ENCODE measurements at places on chromosomes 1 and 21.

DNA sequence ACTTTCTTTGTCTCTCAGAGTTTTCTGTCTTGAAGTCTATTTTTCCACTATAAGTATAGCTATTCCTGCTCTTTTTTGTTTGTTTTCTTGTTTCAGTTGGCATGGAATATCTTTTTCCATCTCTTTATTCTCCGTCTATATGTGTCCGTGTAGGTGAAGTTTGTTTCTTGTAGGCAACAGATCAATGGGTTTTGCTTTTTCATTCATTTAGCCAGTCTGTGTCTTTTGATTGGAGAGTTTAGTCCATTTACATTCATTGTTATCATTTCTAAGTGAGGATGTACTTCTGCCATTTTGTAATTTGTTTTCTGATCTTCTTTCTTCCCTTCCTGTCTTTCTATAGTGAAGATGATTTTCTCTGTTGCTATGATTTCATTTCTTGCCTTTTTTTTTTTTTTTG, 132.5 kb upstream of the GPR52 start:
- DNase-seq: no peak

- DNase-seq: no peak
Observed at GRCh38 chr1:186864296-186864695, 35.5 kb downstream of the PLA2G4A start.

- DNase-seq: no peak
Observed at GRCh38 chr1:200179126-200179780, 151.7 kb downstream of the NR5A2 start.

DNA sequence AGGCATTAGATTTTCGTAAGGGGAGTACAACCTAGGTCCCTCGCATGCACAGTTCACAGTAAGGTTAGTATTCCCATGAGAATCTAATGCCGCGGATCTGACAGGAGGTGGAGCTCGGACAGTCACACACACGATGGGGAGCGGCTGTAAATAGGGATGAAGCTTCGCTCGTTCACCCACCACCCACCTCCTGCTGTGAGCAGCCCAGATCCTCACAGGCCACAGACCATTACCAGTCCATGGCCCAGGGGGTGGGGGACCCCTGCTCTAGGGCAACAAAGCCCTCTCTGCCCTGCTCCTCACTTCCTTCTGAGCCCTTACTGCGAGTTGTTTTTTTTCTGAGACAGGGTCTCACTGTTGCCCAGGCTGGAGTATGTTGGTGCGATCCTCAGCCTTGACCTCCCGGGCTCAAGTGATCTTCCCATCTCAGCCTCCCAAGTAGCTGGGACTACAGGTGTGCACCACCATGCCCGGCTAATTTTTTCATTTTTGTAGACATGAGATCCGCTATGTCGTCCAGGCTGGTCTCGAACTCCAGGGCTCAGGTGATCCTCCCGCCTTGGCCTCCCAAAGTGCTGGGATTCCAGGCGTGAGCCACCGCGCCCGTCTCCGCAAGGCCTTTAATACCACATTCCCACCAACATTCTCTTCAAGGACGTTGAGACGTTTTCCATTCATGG, 21.3 kb downstream of the TRPM2 start:
- no peak for DNase-seq

DNA sequence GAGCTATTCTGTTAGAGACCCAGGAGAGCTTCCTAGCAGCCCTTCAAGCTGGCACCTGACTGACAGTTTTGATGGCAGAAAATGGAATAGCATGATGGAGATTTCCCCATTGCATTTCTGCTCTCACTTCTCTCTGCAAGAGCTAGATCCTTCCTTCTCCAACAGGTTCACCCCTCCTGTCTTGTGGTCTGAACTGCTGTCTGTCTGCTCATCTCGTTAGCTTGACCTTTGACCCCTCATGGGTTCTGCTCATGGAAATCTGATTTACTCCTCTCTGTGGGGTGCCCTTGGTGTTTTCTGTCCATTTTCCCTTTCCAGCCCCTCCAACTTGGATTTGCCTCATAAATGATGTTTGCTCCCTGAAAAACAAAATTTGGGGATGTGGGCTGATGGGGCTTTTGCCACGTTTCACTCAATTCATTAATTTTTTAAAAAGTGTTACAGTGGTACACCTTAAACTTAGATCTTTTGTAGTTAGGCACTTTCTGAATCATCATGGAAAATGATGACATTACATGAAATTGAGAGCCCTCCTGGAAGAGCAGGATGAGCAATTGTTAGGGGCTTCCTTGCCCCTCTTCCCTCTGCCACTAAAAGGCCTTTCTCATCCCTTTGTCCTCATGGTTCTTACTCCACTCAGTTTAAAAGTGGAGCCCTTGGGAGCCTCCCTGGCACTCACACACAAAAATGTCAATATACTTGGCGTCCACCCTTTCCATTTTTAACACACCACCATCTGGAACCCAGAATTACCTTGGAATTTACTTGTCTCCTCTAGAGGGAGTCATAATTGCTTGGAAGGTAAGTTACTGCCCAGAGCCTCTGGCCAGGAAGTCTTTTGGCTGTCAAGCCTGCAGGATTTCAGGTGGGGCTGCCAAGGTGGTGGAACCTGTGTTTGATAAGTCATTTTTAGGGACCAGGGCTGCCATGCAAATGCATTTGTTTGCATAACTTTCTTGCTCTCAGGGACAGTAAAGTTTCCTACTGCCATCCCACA, 31.9 kb upstream of the IL19 start:
- peak; percentile 69 for DNase-seq

- no peak for DNase-seq
Observed at GRCh38 chr1:4284976-4285375, 369.4 kb upstream of the AJAP1 start.

- DNase-seq: no peak
Observed at GRCh38 chr1:1529321-1529720, 11.1 kb downstream of the TMEM240 start.

GRCh38 chr1:53080041-53080440, 18.0 kb downstream of the PODN start:
- no peak for DNase-seq

GRCh38 chr1:172019976-172020375, 178.7 kb downstream of the DNM3 start:
- no peak for DNase-seq

DNA sequence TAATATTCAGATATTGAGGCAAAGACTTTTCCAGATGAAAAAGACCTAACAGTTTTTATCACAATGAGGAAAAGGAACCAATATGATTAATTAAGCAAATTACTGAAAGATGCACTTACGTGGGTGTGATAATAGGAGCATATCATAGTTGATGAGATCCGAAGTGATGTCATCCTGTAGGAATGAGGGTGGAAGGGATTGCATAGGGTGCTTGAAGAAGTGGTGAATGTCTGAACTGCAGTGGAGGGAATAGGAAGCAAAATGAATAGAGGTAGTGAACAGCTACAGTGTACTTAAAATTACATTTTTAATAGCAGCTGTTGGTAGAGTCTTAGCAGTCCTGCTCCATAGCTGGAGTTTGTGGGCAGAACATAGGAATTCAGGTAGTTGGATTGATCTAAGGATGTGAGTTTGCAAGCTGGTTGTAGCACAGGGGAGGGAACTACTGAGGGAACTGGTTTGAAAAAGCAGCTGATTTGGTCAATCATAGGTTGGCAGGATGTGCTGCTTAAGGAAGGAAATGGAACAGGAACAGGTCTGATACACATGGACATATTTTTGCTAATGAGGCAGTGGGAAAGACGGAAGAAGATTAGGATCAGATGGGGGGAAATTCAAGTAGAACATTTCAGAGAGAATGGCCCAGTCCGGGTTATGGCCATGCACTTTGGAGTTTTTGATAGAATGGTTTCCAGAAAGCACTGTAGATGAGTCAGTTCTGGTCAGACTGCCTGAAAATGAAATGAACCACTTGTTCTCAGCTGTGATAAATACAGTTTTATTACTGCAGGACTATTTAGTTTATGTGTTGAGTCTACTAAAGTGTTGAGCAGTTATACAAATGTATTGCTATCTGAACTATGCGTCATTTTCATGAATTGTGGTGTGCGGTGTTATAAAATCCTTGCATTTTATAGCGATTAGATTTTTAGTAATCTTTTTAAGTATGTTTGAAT, 155.8 kb downstream of the RYR2 start:
- peak; percentile 49 for DNase-seq

GRCh38 chr1:68016381-68016780, 34.0 kb downstream of the DIRAS3 start:
- no peak for DNase-seq

GRCh38 chr1:244114892-244115291, 63.8 kb downstream of the ZBTB18 start:
- DNase-seq: no peak

GRCh38 chr1:109094377-109094803, 3.8 kb downstream of the TMEM167B start:
- no peak for DNase-seq

GRCh38 chr1:245232931-245233330, 78.1 kb downstream of the KIF26B start:
- no peak for DNase-seq

GRCh38 chr1:117622726-117623125, 16.9 kb downstream of the TENT5C start:
- DNase-seq: no peak

DNA sequence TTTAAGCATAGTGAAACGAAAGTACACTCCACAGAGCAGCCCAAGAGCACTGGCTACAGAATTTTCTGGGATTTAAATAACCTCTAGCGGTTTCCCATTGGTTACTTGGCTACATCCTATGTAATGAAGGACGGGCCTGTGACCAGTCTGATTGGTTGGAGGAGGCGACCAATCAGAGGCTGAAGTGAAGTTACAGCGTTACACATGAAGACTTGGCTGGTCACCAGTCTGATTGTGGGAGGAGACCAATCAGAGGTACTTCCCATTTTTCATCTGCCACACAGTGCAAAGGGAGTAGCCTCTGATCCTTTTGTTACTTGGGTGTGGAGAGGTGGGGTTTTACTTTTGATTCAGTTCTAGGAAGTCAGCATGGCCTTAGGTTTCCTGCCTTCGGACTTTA, 142.7 kb upstream of the SERTAD4 start:
- DNase-seq: no peak

GRCh38 chr21:45003331-45004058, 63.7 kb downstream of the SLX9 start:
- DNase-seq: no peak

DNA sequence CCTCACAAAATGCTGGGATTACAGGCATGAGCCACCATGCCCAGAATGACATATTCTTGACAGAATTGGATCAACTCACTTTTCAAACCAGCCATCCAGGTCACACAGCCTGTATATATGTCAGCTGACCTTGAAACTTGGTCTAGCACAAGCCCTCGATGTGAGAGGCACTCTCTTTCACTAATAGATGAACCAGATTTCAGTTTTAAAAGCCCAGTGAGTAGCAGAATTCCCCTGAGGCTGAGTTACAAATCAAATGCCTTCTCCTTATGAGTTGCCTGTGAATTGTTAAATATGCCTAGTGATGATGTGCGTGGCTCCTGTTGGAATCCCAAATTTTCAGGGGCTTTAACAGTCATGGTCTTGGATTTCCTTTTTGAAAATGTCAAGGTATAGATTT, 88.7 kb downstream of the CD247 start:
- DNase-seq: no peak

- peak; percentile 86 for DNase-seq
Observed at GRCh38 chr1:151534662-151535278, 5.3 kb upstream of the TUFT1 start.

- no peak for DNase-seq
Observed at GRCh38 chr1:228405200-228405978, 1.2 kb downstream of the TRIM11 start.

- DNase-seq: no peak
Observed at GRCh38 chr1:160789051-160789701, 6.8 kb upstream of the LY9 start.

DNA sequence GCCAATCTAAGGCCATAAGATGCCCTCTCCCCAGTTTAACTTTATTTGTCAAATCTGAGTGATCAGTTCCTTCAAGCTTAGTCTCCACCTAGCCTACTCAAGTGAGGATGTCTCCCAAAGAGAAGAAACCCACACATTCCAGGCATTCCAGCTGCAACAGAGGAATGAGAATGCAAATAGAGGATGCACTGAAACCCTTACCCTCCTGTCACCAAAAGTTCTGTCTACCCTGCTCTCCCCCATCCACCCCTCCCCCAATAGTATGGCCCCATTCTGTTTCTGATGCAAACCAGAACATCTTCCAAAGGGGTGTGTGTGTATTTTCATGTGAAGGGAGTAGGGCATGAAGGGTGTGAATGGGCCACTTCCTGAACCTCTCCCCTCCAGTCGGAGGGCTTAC, 3.0 kb downstream of the DUSP23 start:
- DNase-seq: no peak

DNA sequence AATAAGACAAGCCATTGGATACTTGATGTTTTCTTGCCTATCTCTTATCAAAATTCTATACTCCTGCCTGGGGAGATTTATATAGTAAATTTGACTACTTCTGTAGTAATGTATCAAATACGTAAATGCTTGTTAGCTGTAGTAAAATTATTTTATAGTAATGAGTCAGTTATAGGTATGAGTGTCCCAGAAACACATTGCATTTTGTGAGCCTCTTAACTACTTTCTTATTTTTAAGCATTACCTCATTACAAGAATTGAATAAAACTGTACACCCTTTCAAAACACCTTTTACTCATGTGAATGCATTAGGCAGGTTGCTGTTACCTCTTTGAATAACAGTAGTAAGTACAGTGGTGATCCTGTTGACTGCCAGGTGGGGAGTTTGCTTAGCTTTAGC, 28.4 kb downstream of the PRRC2C start:
- no peak for DNase-seq

GRCh38 chr1:36096500-36097432, 8.1 kb downstream of the ADPRS start:
- peak; percentile 93 for DNase-seq

GRCh38 chr21:46152927-46153246, 2.5 kb downstream of the FTCD start:
- no peak for DNase-seq

- peak; percentile 35 for DNase-seq
Observed at GRCh38 chr21:43965911-43966585, 46.1 kb upstream of the TRAPPC10 start.

DNA sequence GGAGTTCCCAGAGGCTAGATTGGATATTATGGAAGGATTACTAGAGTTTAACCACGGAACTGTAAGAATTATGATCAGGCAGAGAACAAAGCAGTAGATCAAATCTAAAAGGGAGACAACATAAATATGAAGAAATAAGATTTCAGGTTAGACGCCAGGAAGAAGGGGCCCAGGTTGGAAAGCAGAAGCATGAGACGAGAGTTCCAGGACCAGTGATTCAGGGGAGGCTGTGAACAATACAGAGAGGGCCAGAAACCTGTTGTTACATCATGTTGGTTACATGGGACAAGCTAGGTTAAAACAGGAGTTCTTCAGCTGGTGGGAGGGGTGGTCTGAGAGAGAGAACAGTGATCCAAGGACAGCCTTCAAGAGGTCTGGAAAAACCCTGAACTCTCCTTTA, 128.4 kb upstream of the MROH9 start:
- DNase-seq: no peak

GRCh38 chr1:212746546-212746945, 45.0 kb downstream of the NSL1 start:
- no peak for DNase-seq

All from H7 (cell line).